ENCODE measurements at places on chromosomes 7 and 10. TPM values are rescaled to one million over a fixed set of nuclear protein-coding genes. Genes with fewer than 3 reads are reported as not detected.

BMPER gene
- total RNA-seq = 5.6 TPM

LUC7L2 gene
- 77.5 TPM for total RNA-seq

LDB3 gene
- 29.3 TPM for total RNA-seq

CYP2C19 gene
- not detected for total RNA-seq

PLCE1 gene
- 4.9 TPM for total RNA-seq

DNA sequence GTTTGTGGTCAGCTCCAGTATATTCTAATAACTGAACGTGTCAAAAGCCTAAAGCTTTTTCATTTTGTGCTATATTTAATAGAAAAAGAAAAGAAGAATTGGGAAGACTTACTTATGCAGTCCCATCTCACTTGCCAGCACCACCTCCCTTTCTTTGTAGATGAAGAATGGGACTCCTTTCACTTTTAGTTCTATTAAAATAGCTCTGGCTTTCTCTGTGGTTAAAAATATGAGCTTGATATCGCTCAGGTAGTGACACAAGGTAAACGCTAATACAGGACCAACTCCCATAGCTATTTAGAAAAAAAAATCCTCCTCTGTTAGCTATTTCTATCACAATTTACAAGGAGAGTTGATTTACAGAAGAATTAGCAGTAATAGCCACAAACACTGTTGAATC lies 176.8 kb downstream of the PDE1C start:
- no peak for DNase-seq

- no peak for DNase-seq
Observed at GRCh38 chr10:44716470-44717015, 194.6 kb upstream of the TMEM72 start.

DNA sequence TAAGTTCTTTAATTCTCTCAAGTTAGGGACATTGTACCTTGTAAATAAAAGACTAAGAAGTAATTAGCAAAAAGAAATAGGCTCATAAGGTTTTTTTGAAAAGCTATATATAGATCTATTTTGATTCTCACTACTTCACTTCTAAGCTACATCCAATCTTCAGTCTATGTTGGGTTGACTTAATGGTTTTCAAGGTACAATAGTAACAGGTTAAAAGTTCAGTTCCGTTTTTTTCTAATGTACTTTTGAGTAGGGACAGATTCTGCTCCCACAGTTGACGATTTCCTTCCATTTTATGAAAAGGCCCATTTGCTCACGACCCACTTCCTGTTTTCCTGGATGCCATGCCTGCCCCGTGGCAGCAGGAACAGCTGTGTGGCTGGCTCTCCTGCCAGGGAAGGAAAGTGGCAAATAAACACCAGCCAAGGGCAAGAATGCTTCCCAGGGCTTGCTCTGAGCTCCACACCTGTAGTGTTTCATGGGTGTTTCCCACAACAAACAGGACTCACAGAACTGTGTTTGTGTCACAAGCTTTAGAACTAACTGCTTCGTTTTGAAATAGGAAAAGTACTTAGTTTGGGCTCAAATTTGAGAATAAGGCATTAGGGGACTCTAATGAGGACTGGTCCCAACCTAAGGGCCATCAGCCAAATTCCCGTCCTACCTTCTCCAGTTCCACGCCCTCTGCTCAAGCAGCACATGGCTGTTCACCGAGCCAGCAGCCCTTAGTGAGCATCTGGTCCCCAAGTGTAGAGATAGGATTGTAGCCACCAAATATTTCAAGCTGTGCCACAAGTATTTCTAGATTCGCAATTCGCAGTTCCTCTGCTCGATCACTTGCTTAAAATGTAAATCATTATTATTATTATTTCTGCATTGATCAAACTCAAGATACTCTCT lies 240.7 kb downstream of the COBL start:
- no peak for DNase-seq

- DNase-seq = no peak
Observed at GRCh38 chr7:79037001-79037400, 416.5 kb downstream of the MAGI2 start.

DNA sequence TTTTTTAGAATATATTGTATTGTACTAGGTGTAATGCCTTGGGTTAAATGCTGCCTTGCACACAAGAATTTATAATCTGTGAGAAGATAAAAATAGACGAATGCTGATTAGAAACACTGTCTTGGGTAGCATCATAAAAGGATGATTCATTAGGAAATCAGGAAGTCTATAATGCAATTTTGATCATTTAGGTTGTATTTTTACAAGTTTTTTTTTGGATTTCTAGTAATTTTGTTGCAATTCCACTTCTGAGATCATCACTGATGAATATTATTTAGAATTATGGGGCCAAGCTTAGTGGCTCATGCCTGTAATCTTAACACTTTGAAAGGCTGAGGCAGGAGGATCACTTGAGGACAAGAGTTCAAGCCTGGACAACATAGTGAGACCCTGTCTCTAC lies 29.6 kb downstream of the WBP1L start:
- DNase-seq = no peak

GRCh38 chr10:8588135-8588534 lies 533.6 kb downstream of the GATA3 start:
- DNase-seq = no peak

DNA sequence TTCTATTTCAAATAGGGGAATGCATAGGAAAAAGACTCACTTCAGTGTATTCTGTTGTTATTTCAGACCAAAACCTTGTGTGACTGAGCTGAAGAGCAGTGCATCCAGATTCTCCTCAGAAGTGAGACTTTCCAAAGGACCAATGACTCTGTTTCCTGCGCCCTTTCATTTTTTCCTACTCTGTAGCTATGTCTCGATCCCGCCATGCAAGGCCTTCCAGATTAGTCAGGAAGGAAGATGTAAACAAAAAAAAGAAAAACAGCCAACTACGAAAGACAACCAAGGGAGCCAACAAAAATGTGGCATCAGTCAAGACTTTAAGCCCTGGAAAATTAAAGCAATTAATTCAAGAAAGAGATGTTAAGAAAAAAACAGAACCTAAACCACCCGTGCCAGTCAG lies 12.0 kb downstream of the TET1 start:
- DNase-seq = no peak

DNA sequence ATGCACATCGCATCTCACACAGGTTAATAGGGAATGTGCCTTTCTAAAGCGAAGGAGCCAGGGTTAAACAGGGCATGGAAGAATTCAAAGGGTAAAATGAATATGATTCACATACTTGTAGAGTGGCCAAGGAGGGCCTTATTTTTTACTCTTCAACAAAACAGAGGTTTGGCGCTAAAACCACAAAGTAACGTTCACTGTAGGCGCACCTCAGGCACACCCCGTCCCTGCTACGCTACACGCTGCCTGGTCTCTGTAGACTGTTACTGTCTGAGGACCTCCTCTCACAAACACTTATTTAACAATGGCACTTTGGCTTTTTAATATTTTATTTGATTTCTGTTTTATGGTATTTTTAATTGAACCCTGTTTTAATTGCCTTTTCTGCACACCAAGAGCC lies 462.1 kb upstream of the GALNT17 start:
- DNase-seq = no peak

DNA sequence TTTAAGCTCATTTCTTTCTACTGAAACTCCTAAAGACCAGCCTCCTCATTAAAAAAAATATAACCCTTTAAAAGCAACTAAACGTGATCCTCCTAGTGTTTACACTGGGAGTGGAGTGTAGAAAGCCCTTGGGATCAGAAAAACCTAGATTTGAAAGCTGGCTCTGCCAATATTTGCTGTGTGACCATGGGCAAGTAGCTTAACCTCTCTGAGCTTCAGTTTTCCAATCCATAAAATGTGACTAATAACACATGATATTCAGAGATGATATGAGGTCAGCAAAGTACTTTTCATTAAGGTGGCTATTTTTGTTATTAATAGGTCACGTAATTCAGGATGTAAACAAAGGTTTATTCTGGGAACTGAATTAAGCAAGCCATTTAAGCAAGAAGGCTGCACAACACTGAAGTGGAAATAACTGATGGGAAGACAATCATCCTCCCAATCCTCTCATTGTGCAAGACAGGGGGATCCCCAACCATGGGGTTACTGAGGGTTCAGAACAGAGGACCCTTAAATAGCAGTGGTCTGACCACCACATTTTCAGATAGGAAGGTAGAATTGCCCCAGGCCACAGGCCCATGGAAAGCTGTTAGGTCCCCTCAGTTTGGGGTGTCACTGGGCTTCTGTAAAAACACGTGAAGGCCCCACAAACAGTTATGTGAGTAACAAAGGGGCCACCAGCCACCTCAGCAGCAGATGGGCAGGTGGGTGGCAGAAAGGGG lies 49.1 kb upstream of the EEPD1 start:
- DNase-seq = no peak

DNA sequence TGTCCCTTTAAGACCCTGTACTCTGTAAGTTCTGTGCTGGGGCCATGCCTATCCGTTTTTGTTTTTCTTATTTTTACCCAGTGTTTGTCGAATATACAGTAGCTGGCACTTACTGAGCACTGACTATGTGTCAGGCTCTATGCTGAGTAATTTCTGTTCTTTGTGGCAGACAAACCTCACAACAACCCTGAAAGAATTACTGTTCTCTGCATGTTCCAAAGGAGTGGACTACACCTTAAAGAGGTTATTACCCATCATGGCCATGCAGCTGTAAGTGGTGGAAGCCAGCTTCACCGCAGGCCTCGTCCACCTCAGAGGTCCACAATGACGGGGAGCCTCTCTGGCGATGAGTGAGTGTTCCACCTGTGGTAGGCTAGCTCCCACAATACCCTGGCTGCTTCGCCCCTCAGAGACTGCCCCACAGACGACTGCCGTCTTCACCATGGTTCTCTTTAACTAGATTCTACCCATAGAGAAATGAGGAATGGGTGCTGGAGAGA lies 30.1 kb upstream of the RBM20 start:
- no peak for DNase-seq

DNA sequence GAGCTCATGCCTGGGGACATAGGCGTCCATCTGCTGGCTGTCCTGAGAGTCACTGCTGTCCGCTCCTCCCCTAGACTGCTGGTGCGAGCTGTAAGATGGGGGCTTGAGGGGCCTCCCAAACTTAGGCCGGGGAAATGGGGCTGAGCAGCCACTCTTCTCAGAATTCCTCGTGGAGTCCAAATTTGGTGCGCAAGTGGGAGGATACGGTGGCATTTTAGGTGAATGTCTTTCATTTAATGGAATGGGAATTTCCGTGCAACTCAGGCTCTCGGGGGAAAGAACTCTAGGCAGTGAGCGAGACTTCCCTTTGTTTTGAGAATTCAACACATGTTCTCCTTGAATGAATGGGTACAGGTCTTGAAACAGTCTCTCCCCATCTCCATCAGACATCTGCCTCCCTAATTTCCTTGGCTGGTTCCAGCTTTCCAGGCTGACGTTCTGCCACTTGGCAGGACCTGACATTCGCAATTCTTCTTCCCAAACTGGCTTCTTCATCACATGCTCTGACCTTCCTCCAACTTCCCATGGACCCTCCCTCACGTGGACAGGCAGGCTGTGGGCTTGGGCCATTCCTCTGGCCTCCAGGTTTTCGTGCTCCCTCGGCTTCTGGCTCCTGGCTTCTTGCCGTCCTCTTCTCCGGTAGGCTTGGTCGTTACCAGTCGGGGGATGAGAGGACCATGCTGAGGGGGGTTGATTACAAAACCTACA lies 30.1 kb downstream of the JCAD start:
- DNase-seq = peak; percentile 81
